ENCODE measurements at places on chromosomes 4 and X.

DNA sequence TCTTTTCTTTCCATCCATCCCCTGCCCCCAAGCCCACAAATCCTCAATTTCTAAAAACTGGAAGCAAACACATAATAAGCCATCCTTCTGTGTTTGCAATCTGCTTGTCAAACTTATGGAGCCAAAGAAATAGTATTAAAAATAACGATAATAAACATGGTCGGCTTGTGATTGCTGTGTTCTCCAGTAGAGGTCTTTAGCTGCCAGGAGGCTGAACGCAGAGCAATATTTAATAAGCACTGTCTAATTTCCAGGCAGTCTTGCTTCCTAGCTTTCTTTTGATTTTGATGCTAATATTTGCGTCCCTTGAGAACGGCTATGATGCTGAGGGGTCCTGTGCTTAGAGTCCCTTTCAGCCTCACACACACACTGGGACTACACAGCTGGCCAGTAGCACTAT, 3.2 kb upstream of the HELT start:
- no peak for DNase-seq

GRCh38 chr4:16617435-16617834, 281.0 kb downstream of the LDB2 start:
- no peak for DNase-seq

DNA sequence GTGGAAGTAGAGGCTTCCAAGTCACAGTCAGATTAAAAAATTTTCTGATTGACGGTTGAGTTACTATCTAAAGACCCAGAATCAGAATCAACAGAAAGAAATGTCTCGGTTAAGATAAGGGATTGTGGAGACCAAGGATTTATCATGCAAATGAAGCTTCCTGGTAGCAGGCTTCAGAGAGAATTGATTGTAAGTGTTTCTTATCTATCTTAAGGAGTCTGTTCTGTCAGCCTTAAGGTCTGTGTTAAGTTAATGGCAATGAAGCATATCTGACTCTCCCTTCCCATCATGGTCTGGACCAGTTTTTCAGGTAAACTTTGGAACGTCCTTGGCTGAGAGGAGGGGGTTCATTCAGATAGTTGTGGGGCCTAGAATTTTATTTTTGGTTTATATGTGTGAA, 780.2 kb downstream of the FAM133A start:
- no peak for DNase-seq

DNA sequence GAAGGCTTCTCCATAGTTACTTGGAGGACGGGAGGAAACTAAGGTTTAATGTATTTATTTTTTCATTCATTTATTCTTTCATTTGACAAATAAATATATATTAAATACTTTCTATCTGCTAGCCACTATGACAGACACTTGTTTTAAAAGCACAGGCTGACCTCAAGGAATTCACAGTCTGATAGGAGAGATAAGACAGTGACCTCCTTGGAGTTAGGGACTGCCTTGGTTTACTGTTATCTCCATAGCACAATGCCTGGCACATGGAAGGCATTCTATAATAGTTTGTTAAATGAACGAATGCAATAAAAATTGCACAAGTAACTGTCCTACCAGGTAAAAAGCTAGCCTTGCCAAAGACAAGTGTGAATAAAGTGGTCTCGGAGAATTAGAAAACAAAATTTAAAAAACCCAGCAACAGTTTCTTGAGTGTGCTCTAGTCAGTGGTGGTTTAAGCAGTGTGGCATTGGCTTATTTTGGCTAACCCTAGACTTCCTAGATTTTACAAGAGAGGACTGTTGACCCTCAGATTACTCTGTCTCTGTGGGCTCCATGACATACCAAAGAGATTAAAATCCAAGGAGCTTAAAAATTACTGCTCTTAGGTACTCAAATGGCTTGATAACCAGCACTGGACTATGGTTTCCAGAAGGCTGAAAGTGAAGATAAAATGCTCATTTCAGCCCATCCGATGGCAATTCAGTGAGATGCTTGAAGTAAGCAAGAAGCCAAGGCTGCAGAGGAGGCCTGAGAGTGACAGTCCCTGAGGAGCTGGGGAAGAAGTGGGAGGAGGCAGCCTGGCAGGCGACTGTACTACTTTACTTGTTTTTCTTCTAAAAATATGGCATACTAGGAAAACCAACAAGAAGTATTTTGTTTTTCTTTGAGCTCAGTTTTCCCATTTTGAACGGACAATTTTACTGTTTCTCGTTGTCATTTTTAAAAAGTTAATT, 9.6 kb downstream of the AFP start:
- no peak for DNase-seq

GRCh38 chr4:163598028-163598427, 103.5 kb downstream of the TMA16 start:
- no peak for DNase-seq

DNA sequence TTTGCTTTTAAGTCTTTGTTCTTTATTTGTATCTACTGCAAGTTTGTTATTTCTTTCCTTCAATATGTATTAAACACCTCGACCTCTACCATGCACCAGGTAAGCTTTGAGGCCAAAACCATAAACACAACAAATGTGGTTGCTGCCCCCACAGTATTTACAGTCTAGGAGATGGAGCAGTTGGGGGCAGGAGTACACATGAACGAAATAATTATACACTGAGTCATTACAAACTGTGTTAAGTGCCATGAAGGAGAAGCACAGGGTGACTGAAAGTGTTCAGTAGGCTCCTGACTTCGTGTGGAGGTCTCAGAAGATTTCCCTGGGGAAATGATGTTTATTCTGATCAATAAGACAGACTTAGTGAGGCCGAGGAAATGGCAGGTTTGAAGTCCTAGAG, 30.3 kb downstream of the SLC25A43 start:
- no peak for DNase-seq

DNA sequence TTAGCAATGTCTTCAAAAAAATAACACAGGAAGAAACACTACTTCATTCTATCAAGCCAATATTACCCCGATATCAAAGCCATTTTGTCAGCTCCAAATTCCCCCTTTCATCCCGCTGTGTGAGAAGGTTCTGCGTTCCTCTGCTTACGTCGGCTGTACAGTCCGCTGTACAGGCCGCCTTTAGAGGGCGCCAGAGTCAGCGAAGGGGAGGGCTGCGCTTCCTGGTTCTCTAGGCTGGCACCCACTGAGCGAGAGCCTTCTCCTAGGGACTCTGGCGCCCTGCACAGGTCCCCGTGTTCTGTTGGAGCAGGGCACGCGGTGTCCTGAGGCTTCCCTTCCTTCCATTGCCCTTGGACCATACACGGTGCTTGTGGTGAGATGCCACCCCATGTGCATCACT, 25.3 kb upstream of the CT45A1 start:
- no peak for DNase-seq

DNA sequence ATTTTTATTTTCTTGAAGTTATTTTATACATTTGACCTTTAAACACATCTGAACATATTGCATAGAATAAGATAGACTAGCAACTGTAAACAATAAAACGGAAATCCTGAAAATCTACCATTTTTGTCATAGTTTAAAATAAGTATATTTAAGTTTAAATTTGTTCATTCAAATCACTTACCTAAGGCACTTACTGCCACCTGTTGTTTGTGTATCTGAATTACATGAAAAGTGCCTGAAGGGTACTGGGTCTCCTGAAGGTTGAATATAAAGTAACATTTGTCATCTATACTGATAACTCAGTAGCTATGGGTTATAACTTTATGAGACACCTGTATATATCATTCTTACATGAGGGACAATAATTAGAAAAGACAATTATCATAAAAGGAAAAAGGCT, 38.6 kb downstream of the TRPC5 start:
- no peak for DNase-seq

- no peak for DNase-seq
These were observed 280.3 kb upstream of the UGT8 start for GRCh38 chr4:114318309-114318708.

- no peak for DNase-seq
These were observed 413.6 kb downstream of the AFF2 start for GRCh38 chrX:148913971-148914370.

DNA sequence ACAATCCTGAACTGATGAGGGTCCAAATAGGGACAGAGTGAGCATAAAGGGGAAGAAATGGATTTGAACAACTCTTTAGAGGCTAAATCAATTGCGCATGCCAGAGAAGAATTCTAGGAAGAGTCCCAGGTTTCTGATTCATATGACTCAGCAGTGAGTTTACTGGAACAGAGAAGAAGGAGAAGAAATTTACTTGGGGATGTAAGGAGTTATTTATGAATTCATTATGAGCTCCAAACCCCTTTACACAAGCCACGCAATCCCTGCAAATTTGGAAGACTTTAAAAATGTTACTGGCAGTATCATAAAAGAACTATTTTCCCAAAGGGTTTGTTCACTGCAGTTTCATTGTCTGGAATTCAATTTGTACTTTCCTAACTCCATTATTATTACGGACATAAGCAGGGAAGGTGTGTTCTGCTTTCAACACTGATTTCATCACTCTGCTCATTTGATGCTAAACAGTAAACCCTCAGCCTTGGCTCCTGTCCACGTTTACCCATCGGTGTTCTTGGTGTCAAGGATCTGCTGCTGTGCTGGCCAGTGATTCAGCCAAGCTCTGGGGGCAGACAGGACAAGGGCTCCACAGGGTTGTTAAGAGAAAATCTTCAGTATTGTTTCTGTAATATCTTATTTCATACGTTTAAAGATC, 273.7 kb downstream of the HNRNPD start:
- DNase-seq = no peak

DNA sequence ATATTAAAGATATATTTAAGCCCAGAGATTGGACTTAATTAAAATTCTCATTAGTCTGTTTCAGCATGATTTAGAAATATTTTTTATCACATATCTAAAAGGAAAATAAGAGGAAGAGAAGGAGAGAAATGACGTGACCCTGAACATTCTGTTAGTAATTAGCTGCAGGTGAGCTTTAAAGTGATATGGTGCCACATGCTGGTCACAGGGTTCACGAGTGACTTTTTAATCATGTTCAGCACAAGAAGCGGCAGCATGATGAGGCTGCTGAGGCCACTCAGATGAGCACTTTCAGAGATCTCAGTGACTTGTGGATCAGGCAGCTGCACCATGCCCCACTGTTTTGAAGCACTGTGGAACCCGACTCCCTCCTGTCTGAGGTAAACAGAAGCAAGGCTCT, 37.9 kb upstream of the NPY2R start:
- DNase-seq = no peak

DNA sequence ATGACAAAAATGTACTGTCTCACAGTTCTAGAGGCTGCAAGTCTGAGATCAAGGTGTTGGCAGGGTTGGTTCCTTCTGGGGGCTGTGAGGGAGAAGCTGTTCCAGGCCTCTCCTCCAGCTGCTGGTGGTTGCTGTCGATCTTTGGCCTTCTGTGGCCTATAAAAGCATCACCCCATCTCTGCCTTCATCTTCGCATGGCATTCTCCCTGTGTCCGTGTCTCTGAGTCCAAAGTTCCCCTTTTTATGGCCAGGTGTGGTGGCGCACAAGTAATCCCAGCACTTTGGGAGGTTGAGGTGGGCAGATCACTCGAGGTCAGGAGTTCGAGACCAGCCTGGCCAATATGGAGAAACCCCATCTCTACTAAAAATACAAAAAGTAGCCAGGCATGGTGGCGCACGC, 31.5 kb upstream of the ARAF start:
- DNase-seq = no peak

DNA sequence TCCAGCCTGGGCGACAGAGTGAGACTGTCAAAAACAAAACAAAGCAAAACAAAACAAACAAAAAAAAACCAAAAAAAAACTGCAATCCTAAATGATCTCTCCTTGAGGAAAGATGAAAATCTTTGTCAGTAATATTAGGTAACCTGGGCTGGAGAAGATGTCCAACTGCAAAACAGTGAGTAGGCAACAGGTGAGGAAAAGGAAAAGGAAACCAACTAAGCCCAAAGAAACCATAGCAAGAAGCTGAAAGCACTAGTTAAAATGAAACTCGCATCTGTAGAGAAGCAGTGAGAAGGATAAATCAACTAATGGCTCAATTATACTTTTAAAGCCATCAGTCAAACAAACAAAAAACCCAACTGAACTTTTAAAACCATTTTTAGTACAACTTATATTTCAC, 54.2 kb downstream of the ENOX2 start:
- DNase-seq = no peak

- DNase-seq = no peak
These were observed 78.8 kb downstream of the LDB2 start for GRCh38 chr4:16819652-16820051.

DNA sequence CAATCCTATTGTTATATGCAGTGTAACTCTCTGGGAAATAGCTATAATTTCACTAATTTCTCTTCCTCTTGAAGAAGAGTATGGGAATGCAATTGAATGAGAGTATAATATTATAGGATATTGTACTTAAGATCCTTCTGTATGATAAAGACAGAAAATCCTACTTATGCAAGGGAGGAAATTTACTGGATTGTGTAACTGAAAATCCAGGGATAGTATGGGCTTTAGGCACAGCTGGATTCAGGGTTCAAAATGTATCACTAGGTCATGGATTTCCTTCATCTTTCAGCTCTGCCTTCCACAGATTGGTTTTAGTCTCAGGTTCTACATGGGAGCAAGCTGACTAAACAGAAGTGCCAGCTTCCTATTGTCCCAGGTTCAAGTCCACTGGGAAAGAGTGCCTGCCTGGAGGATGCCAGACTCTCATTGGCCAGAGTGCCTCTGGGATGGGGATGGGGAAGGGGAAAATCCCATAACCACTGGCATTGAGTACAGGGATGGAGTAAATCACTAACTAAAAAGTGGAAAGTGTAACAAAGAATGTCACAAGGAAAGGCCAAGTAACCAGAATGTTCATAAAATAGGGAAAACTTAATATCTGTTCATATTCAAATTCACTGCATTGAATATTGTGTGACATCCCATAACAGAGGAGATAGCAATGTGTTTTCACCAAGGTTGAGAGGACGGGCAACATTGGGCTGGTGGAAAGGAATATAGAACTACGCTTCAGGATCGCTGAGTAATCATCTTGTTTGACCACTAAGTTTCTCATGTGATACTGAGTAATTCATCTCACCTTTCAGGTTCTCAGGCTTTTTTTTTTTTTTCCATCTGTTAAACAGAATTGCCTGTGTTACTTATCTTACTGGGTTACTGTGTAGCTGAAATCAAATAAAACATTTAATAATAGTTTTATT, 75.7 kb downstream of the ANXA3 start:
- peak; percentile 45 for DNase-seq

GRCh38 chr4:6498511-6499237, 26.3 kb upstream of the PPP2R2C start:
- no peak for DNase-seq

GRCh38 chrX:100704581-100705203, 27.2 kb downstream of the SYTL4 start:
- DNase-seq = no peak

DNA sequence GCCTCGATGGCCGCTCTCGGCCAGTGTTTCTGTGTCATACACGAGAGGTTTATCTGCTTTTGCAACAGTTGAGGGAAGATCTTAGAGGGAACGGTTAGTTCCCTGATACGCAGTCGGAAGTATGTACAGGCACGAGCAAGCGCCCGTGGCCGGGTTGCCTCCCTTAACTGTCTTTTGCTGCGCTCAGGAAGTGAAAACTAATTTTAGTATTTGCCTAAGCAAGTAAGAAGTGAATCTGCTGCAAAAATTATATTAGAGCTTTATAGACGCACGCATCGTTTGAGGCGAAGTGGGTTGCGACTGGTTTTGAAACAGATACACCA, 695 bp downstream of the MTM1 start:
- DNase-seq = peak; percentile 38

- DNase-seq = no peak
These were observed 13.9 kb downstream of the TCEANC start for GRCh38 chrX:13666836-13667235.

Data from trophoblast cell (in vitro differentiated cells and primary cell).